ENCODE measurements at places on chromosomes 4 and X. TPM values are rescaled to one million over a fixed set of nuclear protein-coding genes. Genes with fewer than 3 reads are reported as not detected.

The PCDH10 gene
- total RNA-seq = 85.4 TPM

The PDGFRA gene
- total RNA-seq = 28.2 TPM

The MAGEC3 gene
- total RNA-seq = 2.7 TPM

The PAGE4 gene
- total RNA-seq = not detected

The SLITRK2 gene
- 20.9 TPM for total RNA-seq

The CD38 gene
- total RNA-seq = 7.7 TPM

The NAP1L5 gene
- total RNA-seq = 116 TPM
